T-cell (primary cell): ENCODE measurements at places on chromosomes 2 and 18.
A peak's percentile ranks its signal among the peaks of the same experiment; 100 is the strongest.

DNA sequence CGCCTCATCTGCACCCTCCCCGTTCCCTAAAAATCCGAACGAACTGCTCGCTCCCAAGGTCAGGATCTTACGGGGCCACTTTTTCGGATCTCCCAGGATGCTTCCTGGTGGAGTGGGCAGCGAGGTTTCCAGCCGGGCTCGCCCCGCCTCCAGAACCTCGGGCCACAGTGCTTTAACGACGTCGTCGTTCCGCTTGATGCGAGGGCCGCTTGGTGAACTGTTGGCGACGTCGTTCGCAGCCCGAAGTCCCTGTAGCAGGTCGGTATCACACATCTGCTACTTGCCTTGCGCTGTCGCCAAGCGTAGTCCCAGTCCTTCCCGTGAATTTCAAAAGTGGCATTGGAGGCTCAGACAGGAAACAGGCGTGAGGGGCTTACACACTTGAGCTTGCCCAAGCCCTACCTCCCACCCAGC, 15.3 kb downstream of the EVX2 start:
- no peaks in the 10 kb centered on the region for H3K36me3 ChIP-seq
- no peak overlapping the region for H3K27ac ChIP-seq
- H3K4me3 ChIP-seq = no peak overlapping the region
- peaks cover 13% of the 10 kb centered on the region for H3K4me1 ChIP-seq
- peaks cover 78% of the 10 kb centered on the region for H3K27me3 ChIP-seq
- DNase-seq = no peak

DNA sequence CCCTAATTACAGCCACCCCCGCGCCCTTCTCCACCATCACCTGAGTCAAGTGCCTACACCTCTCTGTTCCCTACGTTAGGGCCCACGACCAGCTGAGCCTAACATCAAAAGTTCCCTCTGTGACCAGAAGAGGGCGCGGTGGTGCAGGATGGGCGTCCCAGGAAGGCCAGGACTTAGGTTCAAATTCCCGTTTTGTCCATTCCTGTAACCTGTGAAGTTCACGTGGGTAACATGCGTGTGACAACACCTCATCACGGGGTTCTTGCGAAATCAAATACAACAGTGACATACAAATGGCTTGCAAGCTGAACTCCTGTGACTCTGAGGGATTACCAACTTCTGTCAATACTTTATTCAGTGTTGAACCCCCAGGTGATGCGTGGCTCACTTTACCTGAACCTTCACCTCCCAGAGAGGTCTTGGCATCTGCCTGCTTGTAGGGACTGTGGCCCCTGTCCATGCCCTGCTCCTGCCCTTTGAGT, 207.9 kb downstream of the ARL4C start:
- peaks cover 42% of the 10 kb centered on the region for H3K4me1 ChIP-seq
- H3K27me3 ChIP-seq = no peaks in the 10 kb centered on the region
- H3K4me3 ChIP-seq = no peak overlapping the region
- no peaks in the 10 kb centered on the region for H3K36me3 ChIP-seq
- peak; percentile 71 for DNase-seq

- no peaks in the 10 kb centered on the region for H3K4me1 ChIP-seq
- no peak for DNase-seq
- no peak overlapping the region for H3K4me3 ChIP-seq
- no peak overlapping the region for H3K27ac ChIP-seq
- no peaks in the 10 kb centered on the region for H3K36me3 ChIP-seq
- H3K27me3 ChIP-seq = no peaks in the 10 kb centered on the region
Measured at GRCh38 chr2:75949385-75950030, 238.8 kb upstream of the GCFC2 start.

DNA sequence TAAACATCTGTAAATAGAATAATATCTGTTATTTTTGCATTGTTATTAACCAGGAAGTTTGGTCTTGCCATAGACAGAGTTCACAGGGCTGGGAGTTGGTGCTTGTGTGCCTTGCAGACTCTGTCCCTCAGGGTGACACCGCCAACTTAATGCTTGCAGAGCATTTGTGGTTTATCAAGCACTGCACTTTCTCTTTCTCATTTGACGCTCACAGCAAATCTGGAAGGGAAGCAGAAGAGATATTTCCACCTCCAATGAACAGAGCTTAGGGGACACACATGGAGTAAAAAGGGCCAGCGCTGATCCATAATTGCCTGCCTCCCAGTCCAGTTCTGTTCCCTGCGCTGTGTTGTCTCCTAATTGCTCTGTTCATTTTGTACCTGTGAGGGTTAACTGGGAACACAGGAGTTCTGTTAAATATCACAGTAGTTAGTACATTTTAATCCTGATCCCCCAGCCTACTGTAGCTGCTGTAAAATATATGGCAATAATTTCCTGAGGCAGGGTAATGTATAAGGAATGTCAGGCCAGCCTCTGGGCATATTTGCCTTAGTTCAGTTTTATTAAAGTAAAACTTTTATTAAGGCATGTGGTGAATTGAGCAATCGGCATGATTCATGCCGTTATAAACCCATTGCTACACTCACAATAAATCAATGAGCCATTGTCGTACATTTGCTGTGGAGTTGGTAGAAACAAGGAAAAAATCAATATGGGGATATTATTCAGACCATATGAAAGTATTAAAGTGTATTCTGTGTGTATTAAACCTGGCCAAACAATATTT, 182.5 kb upstream of the OSR1 start:
- no peak overlapping the region for H3K27ac ChIP-seq
- no peaks in the 10 kb centered on the region for H3K4me1 ChIP-seq
- no peaks in the 10 kb centered on the region for H3K27me3 ChIP-seq
- no peak for DNase-seq
- H3K4me3 ChIP-seq = no peak overlapping the region

DNA sequence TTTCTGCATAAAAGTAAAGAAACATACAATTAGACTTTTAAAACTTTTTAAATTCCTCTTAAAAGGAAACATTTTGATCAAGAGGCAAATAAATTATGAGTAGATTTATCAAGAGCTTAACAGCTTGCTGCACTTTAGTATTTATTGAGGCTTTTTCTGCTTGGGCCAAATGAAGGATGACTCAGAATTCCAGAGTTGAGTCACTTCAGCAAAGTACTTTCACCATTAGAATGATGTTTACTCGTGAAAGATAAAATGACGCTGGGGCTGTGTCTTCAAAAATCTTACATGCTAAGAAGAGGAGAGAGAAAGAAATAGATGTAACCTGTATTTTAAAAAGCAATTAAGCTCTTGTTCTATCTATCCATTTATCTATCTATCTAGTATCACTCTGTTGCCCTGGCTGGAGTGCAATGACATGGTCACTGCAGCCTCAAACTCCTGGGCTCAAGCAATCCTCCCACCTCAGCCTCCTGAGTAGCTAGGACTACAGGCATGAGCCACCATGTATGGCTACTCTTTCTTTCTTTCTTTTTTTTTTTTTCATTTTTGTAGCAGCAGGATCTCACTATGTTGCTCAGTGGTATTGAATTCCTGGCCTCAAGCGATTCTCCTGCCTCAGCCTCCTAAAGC, 75.3 kb upstream of the RIOK3 start:
- no peaks in the 10 kb centered on the region for H3K36me3 ChIP-seq
- no peak for DNase-seq
- H3K4me3 ChIP-seq = no peak overlapping the region
- H3K27ac ChIP-seq = no peak overlapping the region
- H3K4me1 ChIP-seq = no peaks in the 10 kb centered on the region
- H3K27me3 ChIP-seq = no peaks in the 10 kb centered on the region

DNA sequence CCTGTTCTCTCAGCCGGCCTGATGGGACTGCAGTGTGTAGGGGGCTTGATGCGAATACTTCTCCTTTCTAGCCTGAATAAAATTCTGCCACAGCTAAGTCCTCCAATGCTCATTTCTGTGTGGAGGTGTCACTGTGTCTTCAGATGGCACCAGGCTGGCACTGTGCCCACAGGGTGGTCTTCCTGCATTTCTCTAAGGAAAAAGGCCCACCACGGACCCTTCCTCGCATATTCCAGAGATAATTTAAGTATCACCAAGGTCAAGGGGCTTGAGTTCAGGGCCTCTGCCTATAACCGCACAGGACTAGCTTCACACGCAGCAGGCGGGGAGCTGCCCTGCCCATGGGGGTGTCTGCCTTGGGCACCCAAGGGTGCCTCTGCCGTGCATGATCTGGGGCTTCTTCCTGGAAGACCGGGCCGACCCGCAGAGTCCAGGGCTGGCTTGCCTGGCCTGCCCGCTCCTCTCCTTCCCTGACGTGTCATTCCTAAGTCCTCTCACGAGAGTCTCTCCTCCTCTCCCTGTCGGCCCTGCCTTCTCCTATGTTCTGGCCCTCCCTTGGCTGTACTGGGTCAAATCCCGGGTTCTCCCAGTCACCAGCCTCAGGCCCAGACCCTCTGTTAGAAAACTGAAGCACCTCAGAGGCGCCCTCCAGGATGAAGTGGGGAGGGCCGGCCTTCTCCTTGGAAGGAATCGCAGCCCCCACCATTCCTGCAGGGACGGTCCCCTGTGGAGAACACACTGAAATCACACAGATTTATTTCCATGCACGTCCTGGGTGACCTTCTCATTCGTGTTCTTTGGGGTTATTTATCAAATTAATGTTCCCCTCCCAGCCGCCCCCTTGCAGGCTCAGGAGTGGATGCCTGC, 48.9 kb upstream of the PXDN start:
- no peak overlapping the region for H3K4me3 ChIP-seq
- H3K27me3 ChIP-seq = no peaks in the 10 kb centered on the region
- no peaks in the 10 kb centered on the region for H3K4me1 ChIP-seq

DNA sequence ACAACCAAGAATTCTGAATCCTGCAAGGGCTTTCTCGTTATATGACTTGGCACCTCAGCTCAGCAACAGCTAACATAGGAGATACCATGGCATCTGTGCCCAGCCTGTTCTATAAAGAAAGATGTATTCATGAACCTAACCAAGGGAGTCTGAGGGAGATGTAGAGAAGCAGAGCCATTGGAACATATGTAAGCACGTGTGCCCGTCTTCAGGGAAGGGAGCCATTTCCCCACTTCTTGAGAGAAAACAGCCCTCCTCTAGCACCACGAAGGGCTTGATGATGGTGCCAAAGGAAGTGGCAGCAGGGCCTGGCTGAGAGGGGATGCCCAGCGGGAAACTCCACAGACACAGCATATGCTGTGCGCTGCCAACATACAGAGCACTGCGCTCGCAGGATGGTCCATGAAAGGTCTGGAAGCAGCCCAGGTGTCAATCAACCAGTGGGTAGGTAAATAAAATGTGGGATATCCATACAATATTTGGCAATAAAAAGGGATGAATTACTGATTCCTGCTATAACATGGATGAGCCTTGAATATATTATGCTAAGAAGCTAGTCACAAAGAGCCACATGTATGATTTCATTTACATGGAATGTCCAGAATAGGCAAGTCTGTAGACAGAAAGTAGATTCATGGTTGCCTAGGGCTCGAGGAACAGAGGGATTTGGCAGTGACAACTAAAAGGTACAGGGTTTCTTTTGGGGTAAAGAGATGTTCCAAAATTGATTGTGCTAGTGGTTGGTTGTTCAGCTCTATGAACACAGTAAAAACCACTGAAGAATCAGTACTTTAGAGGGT, 16.1 kb downstream of the TMEM247 start:
- H3K27me3 ChIP-seq = peaks cover 7% of the 10 kb centered on the region
- no peaks in the 10 kb centered on the region for H3K4me1 ChIP-seq
- H3K27ac ChIP-seq = no peak overlapping the region
- H3K4me3 ChIP-seq = no peak overlapping the region
- no peak for DNase-seq

DNA sequence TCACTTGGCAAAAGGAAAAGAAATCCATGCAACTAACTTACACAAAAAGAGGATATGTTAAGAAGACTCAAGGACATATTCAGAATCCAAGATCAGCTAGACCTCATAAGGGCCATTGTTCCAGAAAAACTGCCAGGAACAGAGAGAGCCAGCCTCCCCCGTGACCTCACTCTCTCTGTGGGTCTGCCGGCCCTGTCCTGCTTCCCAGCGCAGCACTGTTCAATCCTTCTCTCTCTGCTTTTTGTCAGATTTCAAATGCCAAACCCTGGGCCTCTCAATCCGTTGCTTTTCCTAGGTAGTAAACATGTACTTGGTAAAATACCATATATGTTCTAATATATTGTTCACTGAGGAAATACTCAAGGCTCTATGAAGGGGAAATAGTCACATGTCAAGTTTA, 40.0 kb upstream of the ACKR3 start:
- no peak overlapping the region for H3K4me3 ChIP-seq
- DNase-seq = no peak
- H3K36me3 ChIP-seq = no peaks in the 10 kb centered on the region
- H3K4me1 ChIP-seq = no peaks in the 10 kb centered on the region
- H3K27ac ChIP-seq = no peak overlapping the region
- no peaks in the 10 kb centered on the region for H3K27me3 ChIP-seq
